ENCODE measurements at places on chromosomes 4 and X.

GRCh38 chr4:93092765-93093164, 735.8 kb upstream of the ATOH1 start:
- DNase-seq: no peak

DNA sequence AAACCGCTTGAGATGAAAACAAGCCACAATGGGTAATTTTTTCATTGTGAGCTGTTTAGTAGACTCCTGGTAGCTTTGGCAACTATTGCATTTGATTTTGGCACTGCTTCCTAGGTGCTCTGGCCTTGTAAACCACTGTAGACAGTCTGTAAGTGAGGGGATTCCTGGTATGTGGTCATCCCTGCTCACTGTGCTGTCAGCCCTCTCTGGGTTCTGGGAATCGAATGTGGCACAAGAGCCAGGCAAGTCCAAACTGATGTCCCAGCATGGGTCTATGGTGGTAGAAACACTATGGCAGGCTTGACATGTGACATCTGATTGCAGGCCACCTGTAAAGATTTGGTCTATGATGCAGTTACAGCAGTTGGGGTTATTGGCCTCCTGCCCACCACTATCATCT, 2.5 kb downstream of the USP51 start:
- DNase-seq: no peak

DNA sequence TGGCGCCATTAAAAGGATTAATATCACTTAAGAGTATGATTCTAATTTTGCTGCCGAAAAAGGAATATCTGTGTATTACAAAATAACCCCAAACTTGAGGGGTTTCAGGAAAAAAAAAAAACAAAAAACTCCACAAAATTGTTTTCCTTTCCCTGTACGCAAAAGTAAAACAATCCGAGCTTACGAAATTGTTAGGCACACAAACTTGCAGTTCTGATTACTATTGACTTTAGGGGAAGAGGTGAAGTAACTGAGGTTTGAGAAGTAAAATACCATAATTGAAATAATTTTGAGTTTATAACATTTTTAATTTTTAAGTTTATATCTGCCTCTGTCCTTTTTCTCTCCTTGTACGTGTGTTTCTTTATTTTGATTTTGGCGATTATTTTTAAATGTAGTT, 64.8 kb downstream of the USP9X start:
- DNase-seq: no peak

DNA sequence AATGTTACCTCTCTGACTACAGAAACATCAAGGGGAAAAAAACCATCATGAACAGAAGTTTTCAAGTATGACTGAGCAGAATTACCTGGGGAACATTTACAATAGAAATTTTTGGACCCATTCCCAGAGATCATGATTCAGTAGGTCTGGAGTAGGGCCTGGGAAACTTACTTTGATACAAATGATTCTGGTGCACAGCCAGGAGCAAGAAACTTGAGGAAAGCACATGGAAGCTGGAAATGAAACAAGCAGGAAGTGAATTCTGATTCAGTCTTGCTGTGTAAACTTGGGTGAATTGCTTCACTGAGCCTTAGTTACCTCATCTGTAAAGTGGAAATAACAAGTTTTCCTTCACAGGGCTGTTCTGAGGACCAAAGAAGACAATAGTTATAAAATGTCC, 192.5 kb upstream of the TAPT1 start:
- DNase-seq: no peak

DNA sequence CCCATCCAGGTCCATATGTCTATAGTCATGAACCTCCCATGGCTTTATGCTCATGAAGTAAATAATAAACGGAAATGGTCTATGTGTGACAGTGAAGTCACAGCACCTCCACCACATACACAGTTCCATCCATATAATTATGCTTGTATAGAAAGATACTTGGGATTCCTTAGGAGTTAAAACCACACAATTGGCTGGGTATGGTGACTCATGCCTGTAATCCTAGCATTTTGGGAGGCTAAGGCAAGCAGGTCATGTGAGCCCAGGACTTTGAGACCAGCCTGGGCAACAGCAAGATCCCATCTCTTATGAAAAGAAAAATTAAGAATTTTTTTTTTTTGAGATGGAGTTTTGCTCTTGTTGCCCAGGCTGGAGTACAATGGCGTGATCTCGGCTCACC, 55.6 kb upstream of the RBM47 start:
- DNase-seq: no peak

- DNase-seq: no peak
Observed at GRCh38 chrX:69050051-69050765, 115.0 kb downstream of the PJA1 start.

GRCh38 chrX:110449312-110449711, 90.7 kb downstream of the RTL9 start:
- no peak for DNase-seq

- DNase-seq: no peak
Observed at GRCh38 chr4:20724915-20725314, 24.7 kb downstream of the PACRGL start.

DNA sequence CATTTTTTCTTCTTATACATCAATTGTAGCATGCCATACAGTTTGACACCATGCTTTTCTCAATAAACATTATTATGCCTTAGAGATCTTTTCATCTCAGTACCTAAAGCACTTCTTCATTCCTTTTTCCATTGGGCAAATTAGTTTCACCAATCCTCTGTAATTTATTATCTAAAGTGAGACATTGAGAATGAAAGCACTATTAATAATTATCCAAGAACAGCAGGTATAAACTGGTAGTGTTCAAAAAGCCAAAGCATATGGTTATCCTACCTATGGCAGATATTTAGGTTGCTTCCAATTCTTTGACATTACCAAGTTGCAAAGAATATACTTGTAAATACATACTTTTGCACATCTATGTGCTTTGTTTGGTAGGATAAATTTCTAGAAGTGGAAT, 15.6 kb downstream of the LAMTOR3 start:
- no peak for DNase-seq

DNA sequence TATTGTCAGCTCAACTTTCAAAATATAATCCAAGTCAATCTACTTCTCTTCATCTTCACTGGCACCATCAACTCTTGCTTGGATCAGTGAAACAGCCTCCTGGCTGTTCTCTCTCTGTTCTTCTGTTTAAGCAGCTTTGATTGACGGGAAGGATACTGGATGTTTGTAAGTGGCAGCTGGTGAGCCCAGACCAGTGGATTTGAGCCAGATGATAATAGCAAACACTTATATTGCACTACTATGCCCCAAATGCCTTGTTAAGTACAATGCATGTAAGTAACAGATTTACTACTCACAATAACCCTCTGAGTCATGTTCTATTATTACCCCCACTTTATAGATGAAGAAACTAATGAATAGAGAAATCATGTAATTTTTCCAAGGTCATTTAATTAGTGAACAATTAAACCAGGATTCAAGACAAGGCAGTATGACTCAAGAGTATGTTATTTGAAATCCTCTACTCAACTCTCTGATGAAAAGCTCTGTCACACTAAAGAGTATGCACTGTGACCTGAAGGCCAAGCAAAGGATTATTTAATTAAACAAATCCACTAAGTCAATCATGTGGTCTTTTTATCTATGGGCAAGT, 44.8 kb downstream of the SPANXN3 start:
- no peak for DNase-seq

GRCh38 chrX:154742613-154743012, 8.3 kb downstream of the GAB3 start:
- DNase-seq: no peak

- DNase-seq: no peak
Observed at GRCh38 chr4:146183209-146183608, 7.7 kb downstream of the LSM6 start.

DNA sequence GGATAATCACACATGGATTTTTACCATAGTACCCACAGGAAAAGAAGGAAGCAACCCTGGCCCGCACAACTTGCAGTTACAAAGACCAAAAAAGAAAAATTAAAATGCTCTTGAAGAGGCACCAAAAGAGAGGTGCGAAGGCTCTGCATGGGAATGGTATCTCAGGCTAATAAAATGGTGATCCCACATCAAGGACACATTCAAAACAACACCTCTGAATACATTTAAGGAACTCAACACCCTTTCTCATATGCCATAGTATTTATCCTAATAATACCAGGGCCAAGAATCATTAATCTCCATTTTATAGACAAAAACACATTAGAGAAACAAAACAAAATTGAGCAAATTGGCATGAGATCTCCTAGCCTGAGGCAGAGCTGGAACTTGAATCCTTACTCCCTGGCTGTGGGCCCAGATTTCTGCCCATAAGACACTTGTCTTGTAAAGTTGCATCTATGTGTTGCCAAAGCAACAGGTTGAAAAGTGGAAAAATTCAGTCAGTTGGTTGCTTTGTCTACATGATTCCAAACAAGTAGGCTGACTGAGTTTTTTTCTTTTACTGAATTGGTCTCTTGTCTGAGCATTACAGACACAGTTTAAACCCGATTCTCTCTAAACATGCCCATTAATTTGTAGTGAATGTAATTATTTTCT, 33.5 kb downstream of the GUCY2F start:
- DNase-seq: no peak

GRCh38 chr4:114209584-114209983, 230.1 kb upstream of the ARSJ start:
- DNase-seq: no peak

DNA sequence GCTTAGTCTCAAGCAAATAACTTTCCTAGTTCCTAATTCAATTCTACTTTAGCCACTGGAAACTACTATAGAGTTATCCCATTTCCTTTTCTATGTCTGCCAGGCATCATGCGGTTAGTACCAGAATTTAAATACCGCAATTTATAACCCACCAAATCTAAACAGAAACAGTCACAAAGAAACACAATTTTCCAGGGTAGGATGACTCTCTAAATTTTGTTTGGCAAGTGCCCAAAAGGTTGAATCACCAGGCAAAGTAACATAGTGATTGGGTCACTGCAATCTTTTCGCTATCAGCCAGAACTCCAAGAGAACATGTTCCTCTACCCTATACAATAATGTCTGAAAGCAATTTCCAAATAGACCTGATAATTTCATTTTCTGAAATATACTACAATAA, 240.2 kb upstream of the GRIA3 start:
- no peak for DNase-seq

DNA sequence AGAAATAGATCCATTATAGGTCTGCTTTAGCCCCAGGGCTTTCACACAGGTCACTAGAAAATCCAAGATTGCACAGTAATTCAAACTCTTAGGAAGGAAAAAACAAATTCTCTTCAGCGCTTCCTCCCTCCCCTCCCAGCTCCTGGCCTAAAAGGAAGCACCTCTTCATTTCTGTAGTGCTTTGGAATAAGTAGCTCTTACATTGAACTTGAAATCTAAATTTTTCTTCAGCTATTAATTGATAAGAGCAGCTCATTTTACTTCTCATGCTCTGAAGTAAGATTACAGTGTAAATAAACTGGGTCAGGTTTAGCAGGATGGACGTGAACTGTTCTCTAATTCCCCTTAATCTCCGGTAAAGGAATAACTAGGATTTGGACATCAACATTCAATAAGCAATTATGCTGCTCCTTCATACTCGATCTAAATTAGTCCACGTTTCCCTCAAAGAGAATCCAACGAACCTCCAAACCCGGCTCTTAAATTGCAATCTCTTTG, 10.9 kb upstream of the SEL1L3 start:
- no peak for DNase-seq

- DNase-seq: no peak
Observed at GRCh38 chr4:38780833-38781484, 1.8 kb downstream of the TLR10 start.

DNA sequence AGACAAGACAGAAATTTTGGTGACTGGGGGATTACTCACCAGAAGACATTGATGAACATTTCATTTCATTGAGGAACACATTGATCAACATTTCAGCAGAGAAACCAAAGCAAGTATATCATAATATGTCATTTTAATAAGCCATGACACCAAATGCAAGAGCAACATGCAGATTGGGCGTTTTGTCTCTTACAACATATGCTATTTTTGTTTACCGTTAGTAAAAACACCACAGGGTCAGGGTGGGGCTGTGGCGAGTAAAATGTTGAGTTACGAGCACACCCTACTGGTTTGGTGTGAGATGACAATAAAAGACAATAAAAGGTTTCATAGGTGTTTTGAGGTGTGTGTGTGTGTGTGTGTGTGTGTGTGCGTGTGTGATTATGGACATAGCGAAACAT, 294.5 kb downstream of the PDGFC start:
- DNase-seq: no peak

GRCh38 chr4:8920289-8920965, 48.8 kb upstream of the HMX1 start:
- no peak for DNase-seq

- no peak for DNase-seq
Observed at GRCh38 chr4:188707036-188707435, 567.8 kb downstream of the TRIML1 start.

DNA sequence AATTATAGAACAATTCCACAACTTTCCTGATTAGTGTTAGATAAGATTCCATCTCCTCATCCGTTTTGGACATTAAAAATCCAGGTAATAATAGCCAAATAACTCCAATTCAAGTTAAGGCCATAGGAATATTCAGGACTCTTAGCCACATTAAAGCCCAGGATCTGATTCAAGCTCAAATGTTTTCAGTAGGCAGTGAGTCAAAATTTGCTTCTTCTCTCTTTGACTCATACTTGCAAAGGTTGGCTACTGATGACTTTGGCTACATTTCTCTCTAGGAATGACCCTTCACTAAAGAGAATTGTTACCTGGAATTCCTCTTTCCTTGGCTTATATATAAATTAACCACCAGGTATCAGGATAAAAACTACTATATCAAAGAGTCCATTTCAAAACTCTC, 354.9 kb upstream of the HS3ST1 start:
- no peak for DNase-seq

- DNase-seq: no peak
Observed at GRCh38 chrX:93120805-93121204, 552.6 kb downstream of the NAP1L3 start.

DNA sequence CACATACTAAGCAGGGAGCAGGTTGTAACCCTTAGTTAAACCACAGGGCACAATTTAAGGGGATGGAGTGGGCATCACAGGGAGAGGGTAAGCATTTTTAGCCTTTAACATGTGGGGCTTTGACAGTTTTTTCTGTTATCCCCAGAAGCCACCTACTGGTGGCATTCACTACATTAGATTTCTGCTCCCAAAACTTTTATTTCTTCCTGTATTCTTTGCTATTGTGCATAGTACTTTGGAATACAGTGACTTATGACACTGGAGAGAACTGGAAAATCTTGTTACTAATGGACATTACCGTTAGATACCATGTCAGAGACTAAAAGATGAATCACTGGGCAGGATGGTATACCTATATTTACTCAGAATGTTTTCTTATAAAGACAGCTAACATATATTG, 7.3 kb downstream of the TRIM75 start:
- DNase-seq: no peak

GRCh38 chr4:75686346-75686745, 13.1 kb upstream of the G3BP2 start:
- DNase-seq: no peak

DNA sequence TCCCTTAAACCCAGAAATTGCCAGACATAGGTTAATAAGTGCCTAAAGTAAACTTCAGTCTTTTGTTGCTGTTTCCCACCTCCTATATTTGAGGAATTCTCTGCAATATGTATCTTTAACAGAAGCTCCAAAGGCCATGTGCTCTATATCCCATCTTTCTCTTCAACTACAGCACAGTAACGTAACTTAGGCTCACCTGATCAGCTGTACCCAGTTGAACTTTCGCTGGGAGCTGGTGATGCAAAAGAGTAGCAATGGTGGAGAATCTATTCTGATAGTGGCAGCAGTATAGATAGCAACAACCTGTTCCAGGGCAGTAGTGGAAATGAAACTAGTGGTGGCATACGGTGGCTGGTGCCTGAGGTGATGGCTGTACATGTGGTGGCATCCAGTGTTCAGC, 33.2 kb upstream of the YTHDC1 start:
- DNase-seq: no peak

Data from activated T-cell treated with anti-CD3 and anti-CD28 coated beads for 24 hours (primary cell).